ENCODE measurements at places on chromosomes 1 and 21. TPM values are rescaled to one million over a fixed set of nuclear protein-coding genes. Genes with fewer than 3 reads are reported as not detected.
A peak's percentile ranks its signal among the peaks of the same experiment; 100 is the strongest.

- DNase-seq = no peak
- peak overlapping the region; percentile 98 for H3K27ac ChIP-seq
- peaks cover 39% of the 10 kb centered on the region for H3K36me3 ChIP-seq
- no peak overlapping the region for H3K4me3 ChIP-seq
- peaks cover 26% of the 10 kb centered on the region for H3K4me1 ChIP-seq
Measured at GRCh38 chr1:209786146-209786545, 1.8 kb upstream of the C1orf74 start.

- H3K27ac ChIP-seq = no peak overlapping the region
- DNase-seq = no peak
- no peaks in the 10 kb centered on the region for H3K36me3 ChIP-seq
- no peaks in the 10 kb centered on the region for H3K27me3 ChIP-seq
- peaks cover 29% of the 10 kb centered on the region for H3K4me1 ChIP-seq
Measured at GRCh38 chr1:163772246-163772645, 450.5 kb downstream of the NUF2 start.

DNA sequence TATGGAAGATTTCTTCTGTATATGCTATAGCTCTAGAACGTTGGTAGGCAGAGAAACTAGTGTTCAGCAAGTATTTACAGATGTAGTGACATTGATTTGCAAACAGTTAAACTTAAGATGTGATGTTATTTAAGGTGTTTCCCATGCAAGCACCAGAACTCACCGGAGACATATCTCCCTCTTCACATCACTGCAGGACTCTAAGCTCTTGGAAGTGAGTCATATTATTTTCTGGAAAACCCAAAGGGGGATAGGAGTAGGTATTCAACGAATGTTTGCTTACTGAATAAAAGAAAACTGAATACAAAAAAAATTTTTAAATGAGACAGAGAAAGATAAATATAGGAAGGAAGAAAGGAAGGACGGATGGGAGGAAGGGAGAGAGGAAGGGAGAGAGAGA lies 25.0 kb downstream of the RGS4 start:
- no peaks in the 10 kb centered on the region for H3K27me3 ChIP-seq
- H3K36me3 ChIP-seq = no peaks in the 10 kb centered on the region
- no peak for DNase-seq
- H3K4me1 ChIP-seq = no peaks in the 10 kb centered on the region
- H3K27ac ChIP-seq = no peak overlapping the region

- H3K4me1 ChIP-seq = no peaks in the 10 kb centered on the region
- H3K27me3 ChIP-seq = no peaks in the 10 kb centered on the region
- H3K27ac ChIP-seq = no peak overlapping the region
- H3K4me3 ChIP-seq = no peak overlapping the region
- no peak for DNase-seq
Measured at GRCh38 chr1:116392717-116393404, 19.8 kb downstream of the ATP1A1 start.

GRCh38 chr1:91754816-91755580 lies 131.0 kb downstream of the TGFBR3 start:
- H3K36me3 ChIP-seq = peaks cover 7% of the 10 kb centered on the region
- DNase-seq = no peak
- H3K4me1 ChIP-seq = peaks cover 9% of the 10 kb centered on the region
- peak overlapping the region; percentile 31 for H3K27ac ChIP-seq

DNA sequence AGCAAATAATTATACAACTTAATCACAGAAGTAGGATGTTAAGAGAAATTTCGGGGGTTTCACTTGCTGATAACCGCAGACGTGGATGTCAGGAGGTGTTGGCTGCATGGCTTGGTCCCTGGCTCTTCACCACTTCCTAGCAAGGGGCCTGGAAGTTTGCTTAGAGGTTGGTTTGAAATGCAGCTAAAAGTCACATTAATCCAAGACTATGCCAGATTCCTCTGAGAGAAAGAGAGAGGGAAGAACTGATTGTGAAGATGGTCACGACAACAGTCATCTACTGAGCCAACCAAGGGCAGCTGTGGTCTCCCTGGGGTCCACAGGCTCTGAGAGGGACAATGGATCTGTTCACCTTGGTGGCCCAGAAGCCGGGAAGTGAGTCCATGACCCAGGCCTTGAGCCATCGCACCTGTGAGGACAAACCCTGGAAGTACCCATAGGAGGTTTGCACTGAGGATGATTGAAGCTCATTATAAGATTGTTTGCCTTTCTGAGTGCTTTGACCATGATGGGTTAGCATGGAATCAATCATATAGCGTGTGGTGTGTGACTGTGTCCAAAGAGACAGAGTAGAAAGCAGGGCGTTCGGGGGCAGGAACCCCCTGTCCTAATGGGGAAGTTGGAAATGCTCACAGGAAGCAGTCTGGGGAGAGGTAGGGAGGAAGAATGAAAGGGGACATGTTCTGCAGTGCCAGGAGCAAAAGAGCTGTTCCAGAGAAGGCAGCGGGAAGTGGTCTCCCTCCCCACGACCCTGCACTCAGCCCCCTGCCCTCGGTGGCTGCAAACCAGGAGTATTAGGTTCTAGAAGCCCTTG lies 47.1 kb downstream of the UMODL1 start:
- H3K36me3 ChIP-seq = no peaks in the 10 kb centered on the region
- no peak overlapping the region for H3K27ac ChIP-seq
- H3K27me3 ChIP-seq = peaks cover 26% of the 10 kb centered on the region
- H3K4me1 ChIP-seq = peaks cover 44% of the 10 kb centered on the region
- DNase-seq = no peak

DNA sequence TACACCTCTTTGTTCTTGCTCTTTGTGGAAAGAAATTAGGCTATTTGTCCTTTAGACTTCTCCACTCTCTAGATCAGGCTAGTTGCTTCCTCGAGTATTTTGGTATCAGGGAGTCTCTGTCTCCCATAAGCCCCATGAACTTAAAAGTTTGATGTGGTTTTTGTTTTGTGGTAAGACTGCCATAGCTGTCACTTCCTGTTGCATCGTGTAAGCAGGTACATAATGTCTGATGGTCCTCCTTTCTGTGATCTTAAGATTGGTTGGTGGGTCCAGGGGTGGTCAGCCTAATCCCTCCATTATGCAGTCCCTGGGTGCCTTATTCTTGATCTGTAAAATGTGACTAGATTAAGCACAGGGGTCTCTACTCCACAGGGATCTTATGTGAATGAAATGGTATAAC lies 23.1 kb downstream of the CD53 start:
- H3K4me1 ChIP-seq = no peaks in the 10 kb centered on the region
- no peak overlapping the region for H3K27ac ChIP-seq
- no peak for DNase-seq
- H3K4me3 ChIP-seq = no peak overlapping the region

DNA sequence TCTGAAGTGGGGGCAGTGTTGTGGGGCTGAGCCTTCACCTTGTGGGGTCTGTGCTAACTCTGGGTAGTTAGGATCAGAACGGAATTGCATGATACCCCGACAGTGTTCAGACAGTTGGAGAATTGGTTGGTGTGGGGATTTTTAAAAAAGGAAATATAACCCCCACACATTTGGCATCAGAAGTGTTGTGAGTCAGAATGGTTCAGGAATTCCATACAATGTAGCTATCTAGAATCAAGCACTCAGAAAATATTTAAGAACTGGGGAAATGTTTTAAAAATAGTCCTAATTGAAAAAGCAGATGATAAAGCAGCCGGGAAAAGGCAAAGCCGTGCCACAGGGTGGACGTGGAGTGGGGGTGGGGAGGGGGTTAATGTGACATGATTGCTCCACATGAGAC lies 6.5 kb upstream of the S100A7 start:
- no peak overlapping the region for H3K4me3 ChIP-seq
- peaks cover 29% of the 10 kb centered on the region for H3K27me3 ChIP-seq
- H3K4me1 ChIP-seq = no peaks in the 10 kb centered on the region

- H3K36me3 ChIP-seq = peaks cover 34% of the 10 kb centered on the region
- peak overlapping the region; percentile 54 for H3K4me3 ChIP-seq
- H3K4me1 ChIP-seq = peaks cover 47% of the 10 kb centered on the region
- H3K27ac ChIP-seq = peak overlapping the region; percentile 93
- H3K27me3 ChIP-seq = no peaks in the 10 kb centered on the region
- DNase-seq = no peak
Measured at GRCh38 chr1:33168556-33169289, 13.1 kb downstream of the TRIM62 start.

DNA sequence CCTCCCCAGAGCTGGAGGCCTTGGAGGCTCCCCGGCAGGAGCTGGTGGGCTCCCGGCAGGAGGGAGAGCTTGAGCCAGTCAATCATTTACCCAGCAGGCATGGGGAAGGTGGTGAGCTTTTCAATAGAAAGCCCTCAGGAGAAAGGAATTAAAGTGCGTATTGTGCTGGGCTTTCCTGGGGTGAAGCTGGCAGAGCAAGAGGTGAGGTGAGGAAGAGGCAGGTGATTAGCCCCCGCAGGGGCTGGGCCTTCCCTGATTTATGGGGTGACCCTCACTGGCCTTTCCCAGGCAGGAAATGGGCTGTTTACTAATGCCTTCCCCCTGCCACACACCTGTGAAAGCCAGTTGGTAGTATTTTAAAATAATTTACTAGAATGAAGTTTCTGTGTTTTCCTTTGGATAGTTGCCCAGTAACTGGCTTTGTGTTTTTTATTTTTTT lies 25.8 kb downstream of the CLDN14 start:
- peaks cover 20% of the 10 kb centered on the region for H3K4me1 ChIP-seq
- DNase-seq = no peak
- peak overlapping the region; percentile 60 for H3K27ac ChIP-seq
- H3K4me3 ChIP-seq = peak overlapping the region; percentile 2
- peaks cover 3% of the 10 kb centered on the region for H3K27me3 ChIP-seq
- no peaks in the 10 kb centered on the region for H3K36me3 ChIP-seq

GRCh38 chr1:51570063-51570710 lies 46.7 kb upstream of the OSBPL9 start:
- H3K36me3 ChIP-seq = no peaks in the 10 kb centered on the region
- peak overlapping the region; percentile 95 for H3K27ac ChIP-seq
- no peak for DNase-seq
- H3K4me3 ChIP-seq = peak overlapping the region; percentile 10
- peaks cover 16% of the 10 kb centered on the region for H3K4me1 ChIP-seq

GRCh38 chr1:62309906-62310305 lies 9.3 kb downstream of the KANK4 start:
- H3K4me1 ChIP-seq = peaks cover 47% of the 10 kb centered on the region
- H3K36me3 ChIP-seq = peaks cover 7% of the 10 kb centered on the region

DNA sequence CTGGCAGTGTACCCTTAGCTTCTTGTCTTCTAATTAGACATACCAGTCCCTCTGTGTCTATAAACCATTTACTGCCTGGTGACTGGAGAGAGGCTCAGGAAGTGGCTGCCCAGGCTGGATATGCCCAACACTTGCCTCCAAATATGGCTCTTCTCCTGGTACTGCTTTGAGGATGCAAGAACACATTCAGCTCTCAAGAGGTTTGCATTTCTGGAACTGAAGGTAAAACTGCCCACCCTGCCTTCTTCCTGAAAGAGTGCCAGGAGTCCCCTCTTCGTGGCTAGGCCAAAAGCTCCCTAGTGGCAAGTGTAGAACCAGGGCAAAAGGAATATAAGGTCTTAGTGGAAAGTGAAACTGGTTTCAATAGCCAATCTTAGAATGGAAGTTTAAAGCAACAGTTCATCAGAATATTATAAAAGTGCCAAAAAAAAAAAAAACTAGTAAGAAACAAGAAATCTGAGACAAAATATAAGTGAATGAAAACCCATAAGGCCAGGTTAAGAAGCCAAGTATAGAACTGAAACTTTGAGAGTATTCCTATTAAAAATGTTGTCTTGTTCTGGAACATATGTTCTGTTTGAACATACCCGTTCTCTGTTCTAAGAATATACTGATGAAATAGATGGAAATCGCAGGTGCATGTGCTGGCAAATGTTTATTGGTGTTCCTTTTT lies 77.2 kb upstream of the CTTNBP2NL start:
- no peaks in the 10 kb centered on the region for H3K36me3 ChIP-seq
- H3K27me3 ChIP-seq = peaks cover 34% of the 10 kb centered on the region
- DNase-seq = no peak
- H3K4me1 ChIP-seq = peaks cover 18% of the 10 kb centered on the region
- no peak overlapping the region for H3K4me3 ChIP-seq
- no peak overlapping the region for H3K27ac ChIP-seq

DNA sequence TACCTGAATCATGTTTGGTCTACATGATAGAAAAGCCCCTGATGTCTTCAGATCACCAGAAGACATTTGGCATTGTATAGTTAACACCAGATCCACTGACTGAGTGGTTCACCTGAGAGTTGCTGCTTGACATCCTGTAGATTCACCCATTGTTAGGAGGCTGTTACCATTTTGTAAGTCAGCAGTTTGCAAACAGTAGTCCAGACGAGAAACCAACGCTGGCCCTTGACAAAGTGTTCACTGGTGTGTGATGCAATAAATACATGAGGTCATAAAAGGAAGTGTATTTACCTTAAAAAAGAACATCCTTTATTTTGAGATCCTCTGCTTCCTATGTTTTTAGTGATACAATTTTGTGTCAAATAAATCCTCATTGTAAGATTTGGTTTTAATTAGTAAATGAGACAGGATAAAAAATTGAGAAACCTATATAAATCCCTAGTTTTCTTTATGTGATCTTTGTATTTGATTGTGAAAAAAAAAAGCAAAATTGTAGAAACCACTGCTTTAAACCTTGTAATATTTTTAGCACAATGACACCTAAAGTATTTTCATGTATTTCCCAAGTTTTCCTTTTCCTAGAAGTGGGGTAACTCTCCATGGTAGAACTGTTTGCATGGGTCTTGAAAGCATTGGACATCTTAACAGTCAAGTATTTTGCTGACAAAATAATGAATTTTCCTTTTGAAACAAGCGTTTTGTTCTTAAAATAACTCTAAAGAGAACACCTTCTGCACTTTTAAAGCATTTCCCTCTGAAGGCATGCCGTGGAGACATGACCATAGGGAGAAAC lies 204.3 kb downstream of the FGGY start:
- no peaks in the 10 kb centered on the region for H3K27me3 ChIP-seq
- no peak for DNase-seq
- no peaks in the 10 kb centered on the region for H3K36me3 ChIP-seq
- H3K27ac ChIP-seq = no peak overlapping the region

- H3K36me3 ChIP-seq = peaks cover 4% of the 10 kb centered on the region
- H3K4me3 ChIP-seq = peak overlapping the region; percentile 51
- peaks cover 6% of the 10 kb centered on the region for H3K4me1 ChIP-seq
- no peak overlapping the region for H3K27ac ChIP-seq
Measured at GRCh38 chr1:222521299-222522104, 26.4 kb downstream of the HHIPL2 start.

Gene GPR161
- total RNA-seq = 32.6 TPM

Gene ZFP69B
- total RNA-seq = 9.5 TPM

Gene VSIG8
- not detected for total RNA-seq

Gene CHRM3
- 2.4 TPM for total RNA-seq

Gene IQGAP3
- 17.6 TPM for total RNA-seq

Gene CRP
- not detected for total RNA-seq

Gene FCRL1
- total RNA-seq = not detected

Gene CYB561D1
- 14.3 TPM for total RNA-seq

Gene PRR9
- not detected for total RNA-seq

Gene PLEKHO1
- 27.1 TPM for total RNA-seq

Gene RIPPLY3
- 0.93 TPM for total RNA-seq

Gene DBT
- total RNA-seq = 22.6 TPM

Gene OR2L8
- not detected for total RNA-seq
